Activated CD4-positive, alpha-beta T cell treated with anti-CD3 and anti-CD28 coated beads, Interleukin-2, amount 50 U/mL, for 24 hours (primary cell): ENCODE measurements at places on chromosomes 4 and X.

- no peak for DNase-seq
Measured at GRCh38 chrX:136015016-136015415, 29.8 kb downstream of the SLC9A6 start.

DNA sequence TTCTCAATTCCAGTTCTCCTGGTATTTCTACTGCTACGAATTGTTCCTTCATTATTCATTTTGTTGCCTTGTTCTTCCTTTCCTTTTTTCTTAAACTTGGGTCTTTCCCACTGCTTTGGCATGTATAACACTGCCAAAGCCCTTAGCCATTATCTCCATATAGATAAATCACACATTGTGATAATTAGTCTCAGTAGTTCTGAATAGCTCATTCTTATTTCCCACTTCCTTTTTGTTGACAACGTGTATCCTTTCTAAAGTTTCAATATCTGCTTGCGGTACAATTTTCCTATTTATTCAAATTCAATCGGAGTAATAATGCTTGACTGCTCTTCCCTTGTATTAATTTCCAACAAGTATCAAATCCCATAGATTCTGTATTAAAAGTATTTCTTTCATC lies 14.5 kb upstream of the CAMK2D start:
- no peak for DNase-seq

GRCh38 chrX:109187473-109188168 lies 294.3 kb downstream of the GUCY2F start:
- no peak for DNase-seq

DNA sequence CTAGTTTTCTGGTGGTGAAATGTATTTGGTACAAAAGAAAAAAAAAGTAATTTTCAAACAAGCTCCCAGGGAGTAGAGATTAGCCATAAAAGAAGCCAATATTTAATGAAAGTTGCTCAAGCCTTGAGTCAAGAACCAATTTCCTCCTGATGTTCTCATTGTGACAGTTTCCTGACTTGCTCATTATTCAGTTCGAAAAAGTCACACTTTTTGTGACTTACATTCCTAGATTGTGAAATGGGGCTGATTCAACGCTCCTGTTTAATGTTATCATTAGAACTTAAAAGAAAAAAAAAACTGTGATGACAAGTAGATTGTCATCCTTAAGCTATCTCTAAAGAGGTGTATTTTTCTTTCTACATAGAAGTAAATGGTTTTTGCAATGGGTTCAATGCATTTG lies 122.6 kb upstream of the BMPR1B start:
- no peak for DNase-seq

DNA sequence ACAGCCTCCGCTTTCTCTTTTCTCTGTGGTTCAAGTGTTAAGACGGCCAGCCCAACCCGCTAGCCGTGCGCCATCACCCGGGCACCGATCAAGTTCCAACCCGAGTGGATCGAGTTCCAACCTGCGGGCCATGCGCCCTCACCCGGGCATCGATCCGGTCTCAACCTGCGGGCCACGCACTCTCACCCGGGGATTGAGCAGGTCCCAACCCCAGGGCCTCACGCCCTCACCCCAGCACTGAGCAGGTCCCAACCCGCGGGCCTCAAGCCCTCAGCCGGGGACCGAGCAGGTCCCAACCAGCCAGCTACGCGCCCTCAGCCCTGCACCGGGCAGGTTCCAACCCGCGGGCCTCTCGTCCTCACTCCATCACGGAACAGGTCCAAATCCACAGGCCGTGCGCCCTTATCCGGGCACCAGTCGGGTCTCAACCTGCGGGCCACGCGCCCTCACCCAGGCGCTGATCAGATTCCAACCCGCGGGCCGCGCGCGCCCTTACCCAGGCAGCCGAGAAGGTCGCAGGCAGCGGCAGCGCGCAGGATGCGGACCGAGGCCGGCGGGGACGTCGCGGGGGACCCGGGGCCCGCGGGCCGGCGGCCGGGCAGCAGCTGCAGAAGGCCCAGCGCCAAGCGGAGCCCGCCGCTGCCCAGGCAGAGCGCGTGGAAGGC lies 443 bp downstream of the GPR143 start:
- DNase-seq, result no peak

- DNase-seq, result no peak
Measured at GRCh38 chr4:30461218-30461617, 259.0 kb upstream of the PCDH7 start.

GRCh38 chr4:92265021-92265420 lies 38.7 kb upstream of the GRID2 start:
- no peak for DNase-seq

DNA sequence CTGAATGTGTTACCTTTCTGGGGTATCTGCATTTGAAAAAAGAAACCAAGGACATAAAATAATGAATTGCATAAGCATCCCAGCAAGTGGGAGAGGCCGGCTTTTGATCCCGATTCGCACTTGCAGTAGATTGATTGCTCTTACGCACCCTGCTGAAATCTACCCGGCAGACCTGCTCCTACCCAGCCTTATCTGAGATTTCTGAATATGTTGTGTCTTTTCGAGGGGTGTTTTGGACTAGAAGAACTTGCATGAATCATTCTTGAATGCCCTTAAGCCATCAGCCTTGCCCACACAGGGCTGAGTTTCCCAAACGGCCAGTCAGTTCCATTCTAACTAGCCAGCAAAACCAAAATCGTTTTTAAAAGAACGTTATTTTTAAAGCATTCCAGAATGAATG lies 174.4 kb upstream of the BCOR start:
- no peak for DNase-seq

- DNase-seq, result no peak
Measured at GRCh38 chr4:48899432-48899749, 7.2 kb downstream of the OCIAD2 start.

GRCh38 chr4:57214654-57215411 lies 104.6 kb upstream of the IGFBP7 start:
- DNase-seq, result no peak

- DNase-seq, result no peak
Measured at GRCh38 chr4:36165631-36166005, 78.7 kb downstream of the ARAP2 start.

DNA sequence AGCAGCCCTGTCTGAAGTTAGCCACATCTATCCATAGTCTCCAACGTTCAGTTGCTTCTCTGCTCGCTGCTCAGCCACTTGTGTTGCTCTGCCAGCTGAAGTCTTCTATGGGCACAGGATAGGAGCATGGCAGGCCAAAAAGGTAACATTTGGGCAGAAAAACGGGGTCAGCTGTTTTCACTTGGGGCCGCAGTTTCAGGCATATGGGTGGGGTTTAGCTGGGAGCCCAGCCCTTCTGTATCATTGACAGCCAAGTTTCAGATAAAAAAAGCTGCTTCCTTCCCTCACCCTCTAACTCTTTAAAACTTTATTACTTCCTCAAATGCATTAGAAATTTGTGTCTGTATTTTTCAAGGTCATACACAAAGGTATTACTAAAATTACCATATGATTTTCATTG lies 18.4 kb upstream of the MANBA start:
- no peak for DNase-seq

DNA sequence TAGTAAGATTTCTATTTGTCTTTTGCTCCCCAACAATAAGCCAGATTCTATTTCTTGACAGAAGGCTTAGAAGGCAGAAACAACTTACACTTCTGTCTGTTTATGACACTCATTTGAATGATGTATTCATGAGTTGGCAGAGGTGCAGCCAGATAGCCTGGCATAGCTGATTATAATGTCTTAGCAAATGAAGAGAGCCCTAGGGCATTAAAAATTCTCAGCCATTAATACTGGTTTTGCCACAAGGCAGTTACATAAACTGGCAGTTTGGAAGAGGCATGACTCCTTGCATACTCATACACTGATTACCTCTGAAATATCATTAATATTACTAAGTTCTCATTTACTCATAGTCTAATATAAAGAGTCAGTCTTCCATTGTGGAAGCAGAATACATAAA lies 728.5 kb upstream of the NDST4 start:
- DNase-seq, result no peak

DNA sequence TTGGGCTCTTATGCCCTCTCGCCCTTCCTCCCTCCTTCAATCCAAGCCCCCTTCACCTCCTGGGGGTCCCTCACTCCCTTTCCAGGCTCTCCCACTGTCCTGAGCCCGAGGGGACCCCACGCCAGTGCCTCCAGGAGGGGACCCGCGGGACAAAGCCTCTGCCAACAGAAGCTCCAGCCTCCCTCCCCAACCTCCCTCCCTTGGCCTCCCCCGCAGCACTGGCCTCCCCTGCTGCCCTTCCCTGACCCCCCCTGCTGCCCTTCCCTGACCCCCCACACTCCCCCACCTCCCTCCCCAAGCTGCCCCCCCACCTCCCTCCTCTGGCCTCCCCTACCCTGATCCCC lies 71.0 kb upstream of the MXD4 start:
- DNase-seq, result no peak

DNA sequence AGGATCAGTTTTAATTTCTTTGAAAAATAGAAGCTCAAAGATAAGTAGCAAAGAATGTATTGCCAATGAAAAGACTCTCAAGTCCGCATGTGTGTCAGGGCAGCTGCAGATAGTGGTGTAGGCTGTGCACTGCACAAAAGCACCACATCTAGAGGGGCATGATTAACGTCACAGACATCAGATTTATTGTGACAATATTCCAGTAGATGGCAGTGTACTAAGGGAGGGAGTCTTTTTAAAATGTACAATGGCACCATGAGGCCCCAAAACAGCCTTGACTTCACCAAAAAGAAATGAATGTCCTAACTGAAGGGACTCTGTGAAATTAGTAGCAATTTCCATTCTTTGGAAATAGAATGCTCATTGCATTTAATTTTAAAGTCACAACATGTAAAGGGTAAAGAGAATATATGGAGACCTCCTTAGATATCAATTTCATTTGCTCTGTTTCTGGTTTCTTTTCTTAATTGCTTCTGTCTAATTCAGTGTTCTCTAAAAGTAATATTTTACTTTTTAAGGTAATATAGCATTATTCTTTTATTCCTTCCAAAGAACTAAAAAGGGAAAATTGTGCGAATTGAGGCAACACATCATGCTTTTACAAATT lies 98.4 kb downstream of the ZNF827 start:
- DNase-seq, result peak; percentile 7

GRCh38 chr4:149735796-149736195 lies 79.8 kb downstream of the IQCM start:
- no peak for DNase-seq

DNA sequence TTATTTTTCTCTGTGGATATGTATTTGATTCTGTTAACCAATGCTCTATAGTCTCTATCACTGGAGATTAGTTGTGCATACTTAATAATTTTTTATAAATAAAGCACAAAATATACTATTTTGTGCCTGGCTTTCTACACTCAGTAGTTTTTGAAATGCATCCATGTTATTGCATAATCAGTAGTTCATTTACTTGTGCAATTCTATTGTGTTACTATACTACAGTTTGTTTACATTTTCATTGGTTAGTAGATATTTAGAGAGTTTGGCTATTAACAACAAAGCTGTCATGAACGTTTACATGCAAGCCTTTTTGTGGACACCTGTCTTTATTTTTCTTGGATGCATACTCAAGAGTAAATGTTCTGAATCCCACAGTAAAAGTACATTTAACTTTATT lies 265.0 kb upstream of the FAT4 start:
- DNase-seq, result no peak

DNA sequence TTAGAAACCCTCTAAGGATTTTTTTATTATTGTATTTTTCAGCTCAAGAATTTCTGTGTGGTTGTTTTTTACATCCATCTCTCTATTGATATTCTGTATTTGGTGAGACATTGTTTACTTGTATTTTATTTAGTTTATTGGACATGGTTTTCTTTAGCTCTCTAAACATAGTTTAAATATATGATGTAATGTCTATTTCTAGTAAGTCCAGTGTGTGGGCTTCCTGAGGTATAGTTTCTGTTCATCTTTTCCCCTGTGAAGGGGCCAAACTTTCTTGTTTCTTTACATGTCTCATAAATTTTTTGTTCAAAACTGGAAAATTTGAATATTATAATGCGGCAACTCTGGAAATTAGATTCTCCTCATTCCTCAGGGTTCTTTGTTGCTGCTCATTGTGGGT lies 28.2 kb upstream of the ATRX start:
- DNase-seq, result no peak

DNA sequence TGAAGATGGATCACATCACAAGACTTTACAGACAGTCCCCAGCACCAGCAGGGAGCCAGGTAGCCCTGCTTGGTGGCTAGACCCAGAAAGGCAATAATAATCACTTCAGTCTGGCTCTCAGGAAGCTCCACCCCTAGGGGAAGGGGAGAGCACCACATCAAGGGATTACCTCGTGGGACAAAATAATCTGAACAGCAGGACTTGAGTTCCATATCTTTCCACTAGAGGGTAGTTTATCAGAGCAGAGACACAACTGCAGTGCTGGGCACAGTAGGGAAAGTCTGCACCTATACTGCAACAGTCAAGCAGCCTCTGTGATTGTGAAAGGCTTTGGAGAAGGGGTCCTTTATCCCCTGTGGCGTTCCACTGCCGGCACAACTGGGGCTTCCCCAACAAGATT lies 547.0 kb upstream of the POU3F4 start:
- DNase-seq, result no peak

- no peak for DNase-seq
Measured at GRCh38 chrX:69045616-69046345, 119.5 kb downstream of the PJA1 start.

DNA sequence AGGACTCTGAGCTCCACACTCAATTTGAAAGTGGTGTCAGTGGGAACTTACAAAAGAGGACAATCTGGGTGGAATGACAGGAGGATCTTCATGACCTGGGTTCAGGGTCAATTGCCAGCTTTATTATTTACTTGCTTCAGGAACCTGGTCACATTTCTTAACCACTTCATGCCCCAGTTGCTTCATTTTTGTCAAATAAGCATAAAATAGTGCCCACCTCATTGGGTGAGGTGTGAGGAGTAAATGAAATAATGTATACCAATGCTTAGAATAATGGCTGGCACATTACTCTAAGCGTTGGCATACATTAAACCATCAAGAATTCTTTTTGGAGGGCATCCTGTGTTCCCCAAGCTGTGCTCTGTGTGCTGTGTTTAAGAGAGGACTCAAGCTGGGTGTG lies 19.4 kb downstream of the VGLL1 start:
- no peak for DNase-seq

- DNase-seq, result no peak
Measured at GRCh38 chr4:132383571-132384199, 765.4 kb upstream of the PCDH10 start.

DNA sequence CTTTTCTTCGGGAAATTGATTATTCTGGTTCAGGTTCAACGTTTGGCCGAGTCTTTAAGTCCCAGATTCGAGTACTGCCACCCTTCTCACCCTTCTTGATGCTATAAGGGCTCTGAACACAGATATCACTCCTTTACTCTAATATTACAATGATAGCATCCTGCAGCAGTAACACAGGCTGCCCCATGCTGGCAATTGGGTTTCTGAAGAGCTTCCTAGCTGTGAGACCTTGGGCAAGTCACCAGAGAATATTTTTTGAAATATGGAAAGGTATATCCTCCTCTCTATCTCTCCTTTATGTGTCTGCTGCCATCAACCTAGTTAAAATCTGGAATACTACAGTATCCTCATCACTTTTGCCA lies 297 bp upstream of the MTMR8 start:
- no peak for DNase-seq

DNA sequence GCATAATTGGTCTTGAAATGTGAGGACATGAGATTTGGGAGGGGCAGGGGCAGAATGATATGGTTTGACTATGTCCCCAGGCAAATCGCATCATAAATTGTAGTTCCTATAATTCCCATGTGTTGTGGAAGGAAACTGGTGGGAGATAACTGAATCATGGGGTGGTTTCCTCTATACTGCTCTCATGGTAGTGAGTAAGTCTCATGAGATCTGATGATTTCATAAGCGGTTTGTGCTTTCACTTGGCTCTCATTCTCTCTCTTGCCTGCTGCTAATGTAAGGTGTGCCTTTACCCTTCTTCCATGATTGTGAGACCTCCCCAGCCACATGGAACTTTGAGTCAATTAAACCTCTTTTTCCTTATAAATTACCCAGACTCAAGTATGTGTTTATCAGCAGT lies 2595.9 kb downstream of the PCDH7 start:
- no peak for DNase-seq
